ENCODE measurements at places on chromosomes 12 and 14. TPM values are rescaled to one million over a fixed set of nuclear protein-coding genes. Genes with fewer than 3 reads are reported as not detected.

The SLC4A8 gene
- total RNA-seq = 2.9 TPM

DNA sequence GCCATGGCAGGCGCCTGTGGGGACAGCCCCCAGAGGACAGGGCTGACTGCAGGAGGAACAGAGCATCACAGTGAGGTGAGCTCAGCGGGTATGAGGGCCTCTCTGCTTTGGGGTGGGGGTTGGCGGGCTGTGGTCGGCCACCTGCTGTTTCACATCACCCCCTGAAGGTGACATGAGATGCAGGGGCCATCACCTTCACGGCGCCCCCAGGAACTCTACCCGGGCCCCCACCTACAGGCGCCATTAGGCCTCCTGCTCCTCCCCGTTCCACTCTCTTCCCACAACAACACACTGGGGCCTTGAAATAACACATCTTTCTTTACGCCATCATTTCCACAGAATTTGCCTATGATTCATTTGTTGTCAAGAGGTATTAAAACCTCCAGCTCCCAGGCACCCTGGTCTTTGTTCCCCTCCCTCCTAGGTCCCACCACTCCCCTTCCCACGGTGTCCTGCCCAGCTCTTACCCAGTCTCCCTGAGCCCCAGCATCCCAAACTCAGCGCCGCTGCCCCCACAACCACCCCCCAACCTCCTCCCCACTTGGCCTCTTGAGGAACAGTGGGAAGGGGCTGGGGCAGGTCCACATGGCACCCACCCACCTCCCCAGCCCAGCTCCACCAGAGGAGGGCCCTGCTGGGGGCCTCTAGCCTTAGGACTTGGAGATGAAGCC lies 12.7 kb upstream of the HDAC7 start:
- DNase-seq = no peak

- no peak for DNase-seq
These were observed 34.1 kb downstream of the ERH start for GRCh38 chr14:69363964-69364363.

GRCh38 chr12:92464911-92465310 lies 237.9 kb upstream of the PLEKHG7 start:
- no peak for DNase-seq

The USP44 gene
- 7.2 TPM for total RNA-seq

The BCAT1 gene
- 1.2 TPM for total RNA-seq

- no peak for DNase-seq
These were observed 3.0 kb downstream of the ZFYVE21 start for GRCh38 chr14:103718572-103718971.

The IGF1 gene
- not detected for total RNA-seq

The PLEK2 gene
- total RNA-seq = 1.1 TPM

The PIWIL1 gene
- not detected for total RNA-seq

- no peak for DNase-seq
These were observed 17.7 kb upstream of the LRP1-AS start for GRCh38 chr12:57164966-57165625.

- no peak for DNase-seq
These were observed 64.2 kb upstream of the BCAT1 start for GRCh38 chr12:25013061-25013460.

GRCh38 chr12:90287585-90287984 lies 578.9 kb upstream of the ATP2B1 start:
- no peak for DNase-seq

- peak; percentile 3 for DNase-seq
These were observed 448 bp downstream of the TSPAN9 start for GRCh38 chr12:3077572-3078081.

DNA sequence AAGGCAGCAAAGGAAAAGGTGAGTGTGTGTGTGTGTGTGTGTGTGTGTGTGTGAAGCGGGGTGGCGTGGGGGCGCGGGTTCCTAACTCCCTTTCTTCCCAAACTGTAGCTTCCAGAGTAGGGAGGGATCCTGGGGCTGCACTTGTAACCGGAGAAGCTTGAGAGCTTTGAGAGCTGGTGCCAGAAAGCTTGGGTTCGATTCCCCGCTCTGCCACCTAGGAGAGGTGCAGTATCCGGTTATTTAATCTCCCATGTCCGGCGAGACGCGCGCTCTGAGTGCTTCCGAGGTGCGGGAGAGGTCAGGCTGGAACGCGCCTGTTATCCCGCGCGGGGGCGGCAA lies 7.2 kb upstream of the RACGAP1 start:
- DNase-seq = no peak

GRCh38 chr12:2332236-2332635 lies 279.4 kb downstream of the CACNA1C start:
- no peak for DNase-seq

The HELB gene
- 45.7 TPM for total RNA-seq

- DNase-seq = no peak
These were observed 24.0 kb upstream of the MDM2 start for GRCh38 chr12:68784015-68784414.

GRCh38 chr14:39040529-39040928 lies 62.5 kb downstream of the SEC23A start:
- no peak for DNase-seq

GRCh38 chr14:88323086-88323522 lies at the start of gene KCNK10:
Gene KCNK10, minus strand, starts transcription at chr14:88323269. Its CDS starts 471 bp downstream, at chr14:88322798.
- DNase-seq = no peak

The ADAMTS20 gene
- total RNA-seq = not detected

GRCh38 chr14:23359722-23360447 lies 5.1 kb downstream of the EFS start:
- DNase-seq = no peak

The PLA2G1B gene
- total RNA-seq = not detected

The LPAR5 gene
- total RNA-seq = 5.8 TPM

DNA sequence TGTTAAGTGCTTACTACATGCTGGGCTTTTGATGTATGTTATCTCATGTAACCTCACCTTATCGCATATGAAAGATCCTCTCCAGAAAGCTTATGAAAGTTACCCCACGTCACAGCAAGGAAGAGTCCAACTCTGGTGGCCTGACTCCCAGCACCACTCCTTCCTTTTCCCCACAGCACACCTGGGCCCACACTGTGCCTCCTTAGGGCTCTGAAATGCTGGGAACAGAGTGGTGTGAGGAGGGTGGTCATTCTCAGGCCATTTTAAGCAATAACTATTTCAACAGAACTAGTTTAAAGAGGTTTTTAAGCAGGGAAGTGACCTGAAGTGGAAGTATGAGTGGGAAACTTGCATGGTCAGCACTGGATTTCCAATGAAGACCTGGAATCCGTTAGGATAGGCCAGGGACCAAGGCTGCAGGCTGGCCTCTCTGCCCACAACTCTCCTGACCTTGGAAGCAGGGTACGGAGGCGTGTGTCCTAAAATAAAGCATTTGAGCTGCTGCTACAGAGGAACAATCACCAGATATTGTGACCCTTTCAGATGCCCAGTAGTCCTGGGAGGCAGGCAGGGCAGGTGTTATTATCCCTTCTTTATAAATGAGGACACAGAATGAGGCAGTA lies 67.2 kb upstream of the TMEM263 start:
- DNase-seq = no peak

- no peak for DNase-seq
These were observed 5.8 kb upstream of the IFI27 start for GRCh38 chr14:94104731-94105130.

The TOMM20L gene
- not detected for total RNA-seq

DNA sequence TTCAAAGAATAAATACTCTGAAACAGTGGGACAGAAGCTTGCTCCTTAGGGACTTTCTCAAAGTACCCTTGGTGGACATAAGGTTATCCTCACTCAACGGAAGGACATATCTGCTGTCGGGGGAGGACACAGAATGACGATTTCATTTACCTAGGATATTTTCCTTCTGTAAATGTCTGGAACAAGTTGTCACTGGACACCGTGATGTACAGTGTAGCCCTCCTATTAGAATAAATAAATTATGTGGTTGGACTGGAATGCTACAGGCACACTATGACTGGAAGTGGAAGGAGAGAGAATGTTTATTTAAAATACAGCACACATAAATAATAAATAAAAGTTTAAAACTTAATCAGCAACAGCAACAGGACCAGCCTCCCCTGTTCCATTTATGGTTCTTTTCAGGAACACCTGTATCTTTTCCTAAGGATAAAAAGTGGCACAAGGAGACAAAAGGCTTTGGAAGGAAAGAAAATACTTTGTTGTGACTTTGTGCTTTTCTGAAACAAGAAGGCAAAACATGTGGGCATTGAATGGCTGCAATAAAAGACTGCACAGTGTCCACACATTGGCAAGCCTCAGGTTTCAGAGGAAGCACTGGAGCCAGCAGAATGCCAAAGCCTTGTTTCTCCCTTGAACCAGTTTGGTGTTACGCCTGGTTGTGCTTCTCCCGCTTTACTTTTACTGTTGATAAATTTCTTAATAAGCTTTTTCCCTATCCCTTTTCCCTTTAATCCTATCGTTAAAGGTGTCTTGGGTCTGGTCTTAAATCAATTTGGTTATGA lies 36.8 kb downstream of the FGD4 start:
- DNase-seq = no peak

The AMN gene
- 8.4 TPM for total RNA-seq

GRCh38 chr14:50792051-50792477 lies 38.9 kb downstream of the NIN start:
- DNase-seq = peak; percentile 27

The TSPAN9 gene
- total RNA-seq = 0.85 TPM

DNA sequence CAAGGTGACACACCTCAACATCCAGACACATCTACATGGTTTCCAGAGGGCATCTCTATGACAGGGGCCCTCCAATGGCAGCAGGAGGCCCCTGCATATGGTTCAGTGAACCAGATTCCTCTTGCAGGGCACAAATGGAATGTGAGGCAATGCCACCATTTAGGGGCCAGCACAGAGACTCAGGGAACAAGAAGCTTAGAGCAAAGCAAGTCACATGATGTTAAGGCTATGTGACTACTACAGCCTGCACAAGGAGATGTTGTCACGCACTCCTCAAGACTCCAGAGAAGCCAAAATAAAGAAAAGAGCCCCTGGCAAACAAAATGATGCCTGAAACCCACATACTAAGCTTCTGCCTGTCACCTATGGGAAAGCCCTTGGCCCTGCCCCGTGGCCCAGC lies 95.2 kb downstream of the RBM19 start:
- no peak for DNase-seq

DNA sequence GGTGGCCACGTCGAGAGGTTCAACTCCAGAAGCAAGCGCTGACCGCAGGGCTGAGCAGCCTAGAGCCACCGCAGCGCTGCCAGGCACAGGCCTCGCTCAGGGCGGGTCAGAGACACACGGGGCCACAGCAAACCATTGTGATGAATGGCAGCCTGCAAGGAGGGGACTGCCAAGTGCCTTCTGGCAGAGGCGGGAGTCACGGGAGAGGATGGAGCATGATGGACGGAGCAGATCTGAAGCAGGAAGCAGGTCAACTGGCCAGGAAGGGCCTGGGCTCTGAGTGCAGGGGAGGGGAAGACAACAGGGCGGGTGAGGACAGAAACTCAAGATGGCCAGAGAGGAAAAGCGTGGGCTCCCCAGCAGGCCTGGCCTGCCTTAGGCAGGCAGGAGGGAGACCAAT lies 49.8 kb downstream of the CDC42BPB start:
- DNase-seq = no peak

GRCh38 chr14:94523265-94523664 lies 14.0 kb upstream of the SERPINA12 start:
- no peak for DNase-seq

GRCh38 chr14:60327447-60328331 lies 78.7 kb downstream of the PPM1A start:
- no peak for DNase-seq

DNA sequence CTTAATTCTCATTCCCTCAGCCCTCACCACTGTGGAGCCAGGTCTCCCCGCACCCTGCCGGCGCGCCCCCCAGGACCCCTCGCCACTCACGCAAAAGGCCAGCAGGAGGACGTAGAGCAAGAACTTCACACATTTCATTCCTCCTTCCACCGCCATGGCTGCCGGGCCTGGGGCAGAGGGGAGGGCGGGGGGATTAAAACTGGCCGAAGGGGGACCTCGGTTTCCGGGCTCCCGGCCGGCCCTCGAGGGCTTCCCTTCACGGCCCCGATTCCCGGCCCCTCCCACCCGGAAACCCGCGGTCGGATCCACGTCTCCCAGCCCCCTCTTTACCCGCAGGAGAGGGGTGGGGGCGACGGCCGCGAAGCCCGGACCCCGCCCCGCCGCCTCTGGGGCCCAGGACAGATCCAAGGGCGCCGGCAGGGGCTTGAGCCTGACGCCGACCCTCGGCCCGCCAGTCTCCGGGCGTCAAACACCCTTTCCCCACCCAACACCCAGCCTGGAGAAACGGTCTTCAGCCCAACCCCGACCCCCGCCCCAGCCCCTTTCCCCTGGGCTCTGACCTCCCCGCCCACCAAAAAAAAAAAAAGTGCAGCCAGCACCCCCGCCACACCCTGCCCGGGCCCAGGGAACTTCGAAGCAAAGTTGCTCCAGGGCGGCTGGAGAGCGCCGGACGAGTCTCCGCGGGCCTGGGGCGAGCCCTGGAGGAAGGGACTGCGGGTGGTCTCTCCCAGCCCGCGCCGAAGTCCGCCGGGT lies 447 bp downstream of the CD63 start:
- no peak for DNase-seq

- DNase-seq = no peak
These were observed 33.5 kb downstream of the KIF26A start for GRCh38 chr14:104171895-104172294.

The LYZ gene
- 17.4 TPM for total RNA-seq

- no peak for DNase-seq
These were observed 125.6 kb upstream of the RPH3A start for GRCh38 chr12:112665958-112666357.

The MYO1H gene
- not detected for total RNA-seq

- no peak for DNase-seq
These were observed 144.5 kb upstream of the DCN start for GRCh38 chr12:91327131-91327530.

The RAPGEF3 gene
- total RNA-seq = 0.25 TPM

DNA sequence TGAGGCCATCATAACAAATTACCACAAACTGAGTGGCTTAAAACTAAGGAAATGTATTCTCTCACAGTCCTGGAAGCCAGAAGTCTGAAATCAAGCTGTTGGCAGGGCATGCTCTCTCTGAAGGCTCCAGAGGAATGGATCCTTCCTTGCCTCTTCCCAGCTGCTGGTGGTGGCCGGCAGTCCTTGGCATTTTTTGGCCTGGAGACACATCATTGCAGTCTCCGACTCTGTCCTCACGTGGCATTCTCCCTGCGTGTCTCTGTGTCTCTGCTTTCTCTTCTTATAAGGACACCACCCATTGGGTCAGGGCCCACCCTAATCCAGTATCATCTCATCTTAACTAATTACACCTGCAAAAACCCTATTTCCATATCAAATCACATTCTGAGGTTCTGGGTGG lies 206.1 kb downstream of the SLC41A2 start:
- no peak for DNase-seq
